ENCODE measurements at places on chromosomes 2 and 18.

GRCh38 chr2:70442301-70443077, 111.1 kb downstream of the TGFA start:
- no peak for DNase-seq

GRCh38 chr2:119837759-119838158, 78.0 kb downstream of the PTPN4 start:
- no peak for DNase-seq

GRCh38 chr18:74139888-74140287, 7.7 kb downstream of the FBXO15 start:
- no peak for DNase-seq

DNA sequence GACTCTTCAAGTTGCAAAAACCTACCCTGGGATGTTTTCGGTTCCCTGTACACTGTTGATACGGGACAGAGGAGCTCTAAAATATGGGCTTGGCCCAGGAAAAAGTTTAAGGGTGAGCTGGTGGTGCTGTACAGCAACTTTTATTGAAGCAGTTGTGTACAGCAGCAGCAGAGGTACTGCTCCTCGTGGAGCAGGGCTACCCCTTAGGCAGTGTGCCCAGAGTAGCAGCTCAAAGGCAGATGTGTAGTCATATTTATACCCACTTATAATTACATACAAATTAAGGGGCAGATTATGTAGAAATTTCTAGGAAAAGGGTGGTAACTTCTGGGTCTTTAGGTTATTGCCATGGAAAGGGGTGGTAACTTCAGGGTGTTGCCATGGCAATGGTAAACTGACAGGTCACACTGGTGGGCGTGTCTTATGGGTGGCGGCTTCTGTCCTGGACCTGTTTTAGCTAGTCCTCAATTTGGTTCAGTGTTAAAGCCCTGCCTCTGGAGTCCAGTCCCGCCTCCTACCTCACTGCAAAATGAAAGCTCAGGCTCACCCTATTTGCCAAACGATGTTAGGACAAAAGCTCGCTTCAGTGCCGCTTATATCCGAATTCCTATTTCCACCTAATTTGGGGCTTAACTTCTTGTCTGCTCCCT, 203.2 kb downstream of the ETAA1 start:
- DNase-seq = no peak

- no peak for DNase-seq
These were observed 30.6 kb downstream of the TMEM17 start for GRCh38 chr2:62475172-62476011.

DNA sequence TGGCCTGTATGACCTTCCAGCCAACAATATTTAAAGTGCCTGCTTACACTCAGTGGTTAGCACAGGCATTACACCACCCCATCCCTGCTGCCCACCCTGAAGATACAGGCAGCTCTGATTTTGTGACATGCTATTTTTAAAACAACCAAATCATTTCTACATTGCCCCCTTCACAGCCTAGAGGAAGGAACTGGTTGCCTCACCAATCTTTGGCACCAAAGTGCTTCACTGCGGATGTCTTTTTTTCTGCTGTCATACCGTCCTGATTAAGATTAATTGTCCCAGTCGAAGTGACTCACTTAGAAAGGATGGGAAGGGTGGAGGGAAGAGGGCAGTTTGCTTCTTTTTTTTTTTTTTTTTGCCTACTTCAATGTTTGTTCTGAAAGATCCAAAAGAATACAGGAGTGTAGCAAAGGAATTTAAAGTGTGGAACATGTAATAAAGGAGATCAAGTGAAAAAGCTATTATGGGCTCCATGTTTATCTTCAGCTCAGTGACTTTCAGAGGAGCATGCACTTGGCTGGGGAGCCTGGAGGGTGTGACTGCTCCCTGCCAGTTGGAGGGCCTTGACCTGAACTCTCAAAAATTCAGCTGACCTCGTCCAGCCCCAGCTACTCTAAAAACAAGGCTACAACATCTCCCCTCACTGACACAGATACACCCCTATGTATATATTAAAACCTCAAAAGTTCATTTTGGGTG, 501.1 kb upstream of the TNP1 start:
- DNase-seq = no peak

DNA sequence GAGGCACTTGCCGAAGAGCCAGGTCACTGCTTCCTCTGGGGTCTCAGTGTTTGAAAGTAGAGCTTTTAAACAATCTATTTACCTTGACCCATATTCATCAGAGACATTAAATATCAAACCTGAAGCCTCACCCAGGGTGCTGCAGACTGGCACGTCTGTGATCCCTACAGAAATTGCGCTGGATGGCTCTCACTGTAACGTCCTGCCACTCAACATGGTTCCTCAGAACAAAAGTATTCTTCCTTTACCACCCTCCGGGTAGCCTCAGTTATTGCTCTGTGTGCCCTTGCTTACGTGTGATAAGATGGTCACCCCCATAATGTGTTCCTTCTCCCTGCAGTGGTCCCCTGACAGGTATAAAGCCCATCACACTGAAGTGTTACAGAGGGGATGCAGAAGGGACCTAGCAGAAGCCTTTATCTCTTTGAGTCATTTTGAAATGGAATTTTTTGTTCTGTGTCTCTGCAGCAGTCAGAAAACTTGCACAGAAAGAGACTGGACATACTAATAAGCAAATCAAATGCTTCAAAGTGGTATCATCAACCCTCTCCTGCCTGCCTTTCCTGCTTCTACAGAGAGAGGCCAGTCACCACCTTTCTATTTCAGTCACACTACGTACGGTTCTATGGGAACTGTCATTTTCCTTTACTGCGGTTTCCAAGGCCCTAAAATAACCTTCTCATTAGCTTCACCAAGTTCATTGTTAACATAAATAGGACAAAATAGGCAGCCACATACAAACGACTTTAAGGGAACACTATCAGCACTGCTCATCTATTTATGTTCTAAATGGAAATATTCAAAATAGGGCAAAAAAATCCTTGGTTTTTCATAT, 86.8 kb downstream of the METTL8 start:
- DNase-seq = no peak

DNA sequence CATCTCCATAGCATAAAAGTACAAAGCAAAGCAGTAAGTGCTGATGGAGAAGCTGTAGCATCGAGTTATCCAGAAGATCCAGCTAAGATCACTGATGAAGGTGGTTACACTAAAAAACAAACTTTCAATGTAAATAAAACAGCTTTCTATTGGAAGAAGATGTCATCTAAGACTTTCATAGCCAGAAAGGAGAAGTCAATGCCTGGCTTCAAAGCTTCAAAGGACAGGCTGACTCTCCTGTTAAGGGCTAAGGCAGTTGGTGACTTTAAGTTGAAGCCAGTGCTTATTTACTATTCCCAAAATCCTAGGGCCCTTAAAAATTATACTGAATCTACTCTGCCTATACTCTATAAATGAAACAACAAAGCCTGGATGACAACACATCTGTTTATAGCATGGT, 44.0 kb downstream of the METTL8 start:
- DNase-seq = no peak

GRCh38 chr2:167423731-167424130, 535.5 kb downstream of the XIRP2 start:
- no peak for DNase-seq

DNA sequence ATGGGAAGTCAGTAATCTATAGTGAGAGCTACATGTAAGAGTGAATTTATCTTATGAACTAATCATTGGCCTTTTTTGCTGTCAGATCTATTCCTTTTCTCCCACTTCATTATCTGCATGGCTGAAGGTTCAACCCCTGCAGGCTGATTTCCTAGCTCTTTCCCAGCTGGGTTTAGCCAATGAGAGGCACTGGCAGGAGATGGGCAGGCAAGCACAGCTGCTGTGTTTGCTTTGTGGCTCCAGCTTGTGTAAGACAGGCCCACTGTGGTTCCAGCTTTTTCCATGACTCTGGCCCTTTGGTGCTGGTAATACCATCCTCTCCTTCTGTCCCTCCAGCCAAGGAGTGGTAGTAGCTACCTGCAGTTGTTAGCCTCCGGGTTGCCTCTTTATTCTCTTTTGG, 248.8 kb downstream of the PLCL1 start:
- DNase-seq = no peak

DNA sequence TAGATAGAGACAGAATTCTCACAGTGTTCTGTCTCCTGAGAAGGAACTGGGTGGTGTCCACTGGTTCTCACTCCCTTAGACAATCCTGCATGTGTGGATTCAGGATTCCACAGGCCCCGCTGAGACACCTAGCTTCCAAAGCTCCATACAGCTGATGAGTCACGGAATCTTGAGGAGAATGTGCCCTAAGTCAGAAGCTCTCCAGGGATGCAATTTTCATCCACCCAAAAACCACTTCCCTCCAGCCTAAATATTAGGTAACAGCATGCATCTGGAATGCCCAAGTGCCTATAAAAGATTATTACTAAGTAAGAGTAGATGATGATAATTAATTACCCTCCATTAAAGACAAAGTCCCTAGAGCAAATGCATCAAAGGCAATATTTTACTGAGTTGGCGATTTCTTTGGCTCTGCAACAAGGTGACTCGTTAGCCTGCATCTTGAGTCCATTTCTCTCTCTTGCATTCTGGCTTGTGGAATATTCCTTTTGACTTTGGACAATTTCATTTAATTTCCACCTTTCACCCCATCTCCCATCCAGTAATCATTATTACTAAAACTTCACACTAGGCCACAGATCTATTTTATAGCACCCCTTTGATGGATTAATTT, 475.1 kb downstream of the TNS1 start:
- no peak for DNase-seq

GRCh38 chr18:76465630-76466409, 29.2 kb downstream of the ZNF516 start:
- no peak for DNase-seq

DNA sequence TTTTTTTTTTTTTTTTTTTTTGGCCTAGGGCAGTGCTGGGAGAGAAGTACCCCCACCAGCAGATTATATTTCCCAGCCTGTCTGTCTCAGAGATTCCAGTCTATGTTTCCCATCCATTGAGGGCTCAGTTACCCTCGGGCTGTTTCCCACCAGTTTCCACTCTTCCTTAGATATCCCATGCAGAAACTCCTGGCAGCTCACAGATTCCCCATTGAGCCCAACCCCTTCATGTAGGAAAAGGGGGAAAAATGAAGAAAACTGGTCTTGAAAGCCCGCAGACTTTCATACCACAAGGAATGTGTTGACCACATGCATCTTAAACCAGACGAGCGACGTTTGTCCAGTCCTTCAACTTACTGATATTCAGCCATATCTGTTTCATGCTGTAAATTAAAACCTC, 15.2 kb downstream of the ASXL3 start:
- no peak for DNase-seq
